ENCODE measurements at places on chromosomes 7 and 10. TPM values are rescaled to one million over a fixed set of nuclear protein-coding genes. Genes with fewer than 3 reads are reported as not detected.

DNA sequence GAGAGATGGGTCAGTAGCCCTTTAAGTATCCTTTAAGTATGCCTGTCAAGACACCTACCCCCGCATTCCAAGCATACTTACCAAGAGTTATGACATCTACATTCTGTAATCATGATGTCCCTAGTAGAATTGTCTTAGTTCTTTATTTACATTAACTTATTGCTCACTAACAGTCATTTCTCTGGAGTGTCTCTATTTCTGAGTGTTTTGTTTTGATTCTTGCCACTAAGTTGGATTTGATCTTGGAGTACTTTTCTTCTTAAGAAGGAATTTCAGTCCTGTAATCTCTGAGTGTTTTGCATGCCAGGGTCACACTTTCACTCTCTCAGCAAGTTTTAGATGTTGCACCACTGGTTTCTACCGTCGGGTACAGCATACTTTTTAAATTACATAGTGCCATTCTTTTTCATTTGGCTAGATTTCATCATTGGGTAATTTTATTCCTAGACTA, 1053.9 kb downstream of the KCNMA1 start:
- no peak for DNase-seq
- no peaks in the 10 kb centered on the region for H3K27me3 ChIP-seq
- H3K27ac ChIP-seq: no peak overlapping the region
- no peaks in the 10 kb centered on the region for H3K36me3 ChIP-seq

- peaks cover 26% of the 10 kb centered on the region for H3K4me1 ChIP-seq
- H3K36me3 ChIP-seq: no peaks in the 10 kb centered on the region
- DNase-seq: no peak
- peaks cover 94% of the 10 kb centered on the region for H3K27me3 ChIP-seq
- no peak overlapping the region for H3K4me3 ChIP-seq
These were observed 1.7 kb upstream of the PAX2 start for GRCh38 chr10:100743626-100744135.

DNA sequence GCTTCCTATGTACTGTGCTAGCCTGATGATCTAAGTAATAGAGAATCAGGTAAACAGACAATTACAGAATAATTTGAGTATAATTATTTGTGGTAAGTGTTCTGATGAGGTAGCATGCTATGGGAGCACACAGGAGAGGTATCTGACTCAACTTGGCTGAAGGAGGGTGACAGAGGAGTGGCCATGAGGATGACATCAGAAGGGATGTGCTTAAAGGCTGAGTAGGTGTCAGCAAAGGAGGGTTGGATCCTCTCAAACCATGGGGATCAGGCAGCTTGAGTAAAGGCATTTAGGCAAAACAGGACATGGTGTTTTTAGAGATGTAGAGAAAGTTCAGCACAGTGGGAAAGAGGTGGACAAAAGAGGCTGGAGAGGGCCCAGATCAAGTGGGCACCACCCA, 29.0 kb downstream of the KLHDC10 start:
- H3K4me3 ChIP-seq: no peak overlapping the region
- H3K27ac ChIP-seq: no peak overlapping the region
- H3K27me3 ChIP-seq: no peaks in the 10 kb centered on the region
- DNase-seq: no peak
- H3K4me1 ChIP-seq: no peaks in the 10 kb centered on the region

GRCh38 chr7:69906283-69906995, 308.2 kb downstream of the AUTS2 start:
- no peak overlapping the region for H3K4me3 ChIP-seq
- no peaks in the 10 kb centered on the region for H3K36me3 ChIP-seq

The EBF3 gene
- 0.26 TPM for total RNA-seq

GRCh38 chr10:42553064-42553407, 85.3 kb downstream of the ZNF33B start:
- H3K27ac ChIP-seq: no peak overlapping the region
- no peaks in the 10 kb centered on the region for H3K27me3 ChIP-seq

The GPC2 gene
- 44.8 TPM for total RNA-seq

All from H1 (cell line).